ENCODE measurements at places on chromosomes 2 and 18. TPM values are rescaled to one million over a fixed set of nuclear protein-coding genes. Genes with fewer than 3 reads are reported as not detected.
A peak's percentile ranks its signal among the peaks of the same experiment; 100 is the strongest.

- no peak for DNase-seq
Observed at GRCh38 chr18:79108549-79109215, 39.5 kb downstream of the ATP9B start.

- no peak for DNase-seq
Observed at GRCh38 chr2:173734797-173735196, 230.4 kb downstream of the SP3 start.

GRCh38 chr2:197704434-197705120 is 592 bp upstream of the MARS2 start:
- no peak for DNase-seq

- DNase-seq = no peak
Observed at GRCh38 chr18:73924307-73924706, 223.3 kb downstream of the FBXO15 start.

The MARCHF4 gene
- 0.54 TPM for total RNA-seq

DNA sequence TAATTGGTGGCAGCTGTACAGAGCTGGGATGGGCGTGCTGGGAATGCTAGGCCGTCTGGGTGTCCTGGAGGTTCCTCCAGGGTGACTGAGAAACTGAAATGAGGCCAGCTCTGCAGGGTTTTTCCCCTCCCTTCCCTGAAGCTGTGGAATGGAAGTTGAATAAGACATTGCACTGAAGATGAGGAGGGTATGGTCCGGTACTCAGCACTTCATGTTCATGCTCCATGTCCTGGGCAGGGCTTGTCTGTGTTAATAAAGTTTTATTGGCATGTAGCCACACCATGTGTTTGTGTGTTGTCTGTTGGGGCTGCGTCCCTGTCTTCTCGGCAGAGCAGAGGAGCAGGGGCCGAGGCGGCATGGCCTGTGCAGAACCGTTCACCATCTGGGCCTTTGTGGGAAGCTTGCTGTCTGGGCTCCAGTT is 154.0 kb downstream of the LDLRAD4 start:
- no peak for DNase-seq

DNA sequence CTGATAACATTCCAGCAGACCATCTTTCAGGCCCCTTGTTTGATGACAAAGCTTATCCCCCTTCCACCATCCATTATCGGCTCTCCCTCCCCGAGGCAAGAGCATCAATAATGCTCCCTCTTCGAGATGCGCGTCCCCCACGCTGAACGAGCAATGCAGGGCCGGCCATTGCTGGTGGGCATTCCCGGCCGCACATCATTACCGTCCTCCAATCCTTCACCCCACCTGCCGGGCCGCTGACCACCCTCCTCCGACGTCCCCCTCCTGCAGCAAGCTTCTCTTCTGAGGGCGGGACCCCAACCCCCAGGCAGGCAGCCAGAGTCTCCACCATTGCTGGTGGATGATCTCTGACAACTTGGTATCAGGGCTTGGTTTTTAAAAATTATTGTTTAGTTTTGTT is 208.6 kb downstream of the SMAD2 start:
- DNase-seq = no peak

The RAX gene
- total RNA-seq = not detected

The GPR45 gene
- total RNA-seq = not detected

The PAX8 gene
- 14.5 TPM for total RNA-seq

The IL37 gene
- 2.0 TPM for total RNA-seq

The DUSP19 gene
- total RNA-seq = 2.7 TPM

DNA sequence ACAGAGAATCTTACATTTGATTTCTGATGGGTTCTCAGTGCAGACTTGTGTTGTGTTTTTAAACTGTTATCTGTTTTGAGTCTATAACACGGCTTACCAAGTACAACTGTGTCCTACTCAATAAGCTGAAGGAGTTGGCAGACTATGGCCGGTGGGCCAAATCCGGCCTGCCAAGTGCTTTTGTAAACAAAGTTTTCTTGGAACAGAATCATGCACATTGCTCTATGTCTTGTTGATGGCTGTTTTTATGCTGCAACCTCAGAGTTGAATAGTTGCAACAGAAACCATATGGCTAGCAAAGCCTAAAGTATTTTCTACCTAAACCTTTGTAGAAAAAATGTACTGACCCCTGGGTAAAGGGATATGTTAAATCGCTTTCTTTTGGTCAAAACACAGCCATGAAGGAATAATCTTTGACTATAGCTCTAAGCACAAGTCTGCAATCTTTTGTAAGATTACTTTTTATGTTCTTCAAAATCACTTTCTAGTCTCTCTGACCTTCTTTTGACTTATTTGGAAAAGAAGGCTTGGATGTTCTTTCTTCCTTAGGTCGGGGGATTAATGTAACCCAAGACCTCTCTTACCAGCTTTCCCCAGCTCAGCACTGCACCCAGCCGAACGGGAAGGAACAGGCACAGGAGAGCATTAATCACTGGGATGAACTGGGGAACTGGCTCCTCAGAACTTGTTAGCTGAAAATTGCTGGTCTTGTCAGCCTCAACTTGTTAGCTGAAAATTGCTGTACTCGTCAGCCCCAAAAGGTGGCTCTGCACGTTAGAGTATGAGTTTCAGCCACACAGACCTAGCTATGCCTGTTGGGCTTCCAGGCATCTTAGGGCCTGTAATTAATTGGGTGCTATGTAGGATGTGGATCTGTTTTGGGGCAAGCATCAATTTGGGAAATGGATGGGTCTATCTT is 75.4 kb downstream of the CD8B2 start:
- DNase-seq = no peak

DNA sequence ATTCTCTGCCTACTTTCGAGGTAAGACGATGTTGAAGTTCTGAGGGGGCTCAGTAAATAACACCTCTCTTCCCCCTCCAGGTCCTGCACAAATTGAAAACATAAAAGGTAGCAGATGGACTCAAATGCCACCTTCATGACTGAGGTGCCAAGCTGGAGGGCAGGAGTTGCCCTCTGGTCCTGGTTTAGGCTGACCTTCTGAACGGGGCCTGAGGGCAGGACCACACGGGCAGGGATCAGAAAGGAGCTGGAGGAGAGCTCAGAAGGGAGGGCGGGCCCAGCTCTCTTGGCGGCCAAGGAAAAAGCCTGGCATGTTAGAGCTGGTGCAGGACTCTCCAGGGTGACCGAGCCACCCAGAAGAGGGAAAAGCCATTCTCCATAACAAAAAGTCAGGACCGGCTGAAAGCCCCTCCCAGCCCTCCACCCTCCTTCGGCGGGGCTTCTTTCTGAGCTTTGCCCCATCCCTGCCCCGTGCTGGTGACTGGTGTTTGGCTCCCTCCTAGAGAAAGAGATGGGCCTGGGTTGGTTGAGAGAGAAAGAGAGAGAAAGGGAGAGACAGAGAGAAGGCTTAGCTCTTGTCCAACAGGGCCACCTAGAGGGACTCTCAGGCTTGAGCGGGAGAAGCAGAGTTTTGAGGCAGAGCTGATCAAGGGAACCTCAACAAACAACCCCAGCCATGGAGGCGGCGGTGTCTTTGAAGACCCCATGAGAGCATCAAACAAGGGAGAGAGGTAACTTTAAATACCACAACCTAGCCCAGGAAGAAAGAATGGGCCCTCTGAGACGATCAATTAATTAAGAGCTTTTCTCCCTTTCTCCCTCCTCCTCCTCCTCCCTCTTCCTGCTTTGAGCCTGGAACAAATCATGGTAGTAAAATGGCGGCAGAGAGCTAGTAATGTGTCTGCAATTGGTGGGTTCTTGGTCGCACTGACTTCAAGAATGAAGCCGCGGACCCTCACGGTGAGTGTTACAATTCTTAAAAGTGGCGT is 50.8 kb downstream of the WIPF1 start:
- peak; percentile 39 for DNase-seq

The C2orf15 gene
- 6.9 TPM for total RNA-seq

DNA sequence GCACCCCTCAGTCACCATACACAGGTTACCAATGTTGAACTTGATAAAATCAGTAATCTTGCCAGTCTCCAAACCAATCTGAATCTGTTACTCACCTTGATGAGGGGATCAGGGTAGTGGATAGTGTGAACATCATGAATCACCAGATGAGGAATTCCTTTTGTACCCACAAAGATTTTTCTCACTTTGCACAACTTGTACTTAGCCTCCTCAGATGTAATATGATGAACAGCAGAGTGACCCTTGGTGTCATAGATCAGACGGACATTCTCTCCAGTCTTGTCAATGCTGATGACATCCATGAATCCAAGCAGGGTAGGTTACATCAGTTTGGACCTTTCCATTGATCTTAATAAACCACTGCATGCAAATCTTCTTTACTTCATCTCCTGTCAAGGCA is 54.7 kb downstream of the MDH1 start:
- no peak for DNase-seq

- no peak for DNase-seq
Observed at GRCh38 chr2:75100801-75101151, 98.5 kb downstream of the TACR1 start.

The STPG4 gene
- total RNA-seq = 12.7 TPM

GRCh38 chr2:30732876-30733275 is 74.4 kb downstream of the CAPN13 start:
- no peak for DNase-seq

- no peak for DNase-seq
Observed at GRCh38 chr2:85531589-85531988, 7.4 kb upstream of the MAT2A start.

- DNase-seq = no peak
Observed at GRCh38 chr2:120265006-120265405, 12.4 kb downstream of the RALB start.

The SATB2 gene
- total RNA-seq = 11.2 TPM

The COL5A2 gene
- total RNA-seq = 1.1 TPM

DNA sequence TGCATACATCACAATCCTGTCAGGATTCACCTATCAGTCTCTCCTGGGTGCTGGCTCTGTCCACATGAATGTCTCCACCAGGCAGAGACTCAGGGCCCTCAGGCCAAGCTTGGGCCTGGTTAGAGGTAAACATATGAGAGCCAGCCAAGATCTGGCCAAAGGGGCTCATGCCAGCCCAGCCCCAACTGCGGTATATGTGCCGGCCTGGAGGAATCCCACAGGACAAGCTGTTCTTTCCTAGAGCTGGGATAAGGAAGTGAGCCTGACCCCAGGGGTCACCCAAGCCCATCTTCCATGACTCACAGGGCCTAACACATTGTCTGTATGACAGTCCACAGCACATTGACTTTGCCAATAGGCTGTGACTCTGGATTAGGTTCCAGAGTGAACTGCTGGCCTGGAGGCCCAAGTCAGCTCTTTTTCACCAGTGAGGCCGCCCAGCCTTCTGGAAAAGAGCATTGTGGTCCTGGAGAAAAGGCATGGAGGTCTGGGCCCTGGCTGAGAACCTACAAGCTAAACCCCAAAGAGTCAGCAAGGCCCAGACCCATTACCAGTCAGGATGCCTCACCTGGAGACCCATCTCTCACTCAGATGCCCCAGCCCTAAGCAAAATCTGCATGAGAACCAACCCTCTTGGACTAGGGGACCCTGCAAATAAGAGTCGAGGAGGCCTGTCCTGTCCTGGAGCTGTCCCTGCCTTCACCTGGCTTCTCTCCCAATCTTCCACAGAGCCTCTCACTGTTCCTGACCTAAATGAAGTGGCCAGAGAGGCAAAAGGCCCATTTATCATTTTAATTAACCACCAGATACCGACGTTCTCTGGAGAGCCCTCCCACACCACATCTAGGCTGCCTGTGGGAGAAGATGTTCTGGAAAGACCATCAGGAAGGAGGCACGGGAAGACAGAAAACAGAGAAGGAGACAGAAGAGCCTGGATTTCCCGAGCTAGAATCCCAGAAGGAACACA is 120.9 kb upstream of the PKDCC start:
- no peak for DNase-seq

- no peak for DNase-seq
Observed at GRCh38 chr2:226483143-226483542, 316.5 kb downstream of the IRS1 start.

DNA sequence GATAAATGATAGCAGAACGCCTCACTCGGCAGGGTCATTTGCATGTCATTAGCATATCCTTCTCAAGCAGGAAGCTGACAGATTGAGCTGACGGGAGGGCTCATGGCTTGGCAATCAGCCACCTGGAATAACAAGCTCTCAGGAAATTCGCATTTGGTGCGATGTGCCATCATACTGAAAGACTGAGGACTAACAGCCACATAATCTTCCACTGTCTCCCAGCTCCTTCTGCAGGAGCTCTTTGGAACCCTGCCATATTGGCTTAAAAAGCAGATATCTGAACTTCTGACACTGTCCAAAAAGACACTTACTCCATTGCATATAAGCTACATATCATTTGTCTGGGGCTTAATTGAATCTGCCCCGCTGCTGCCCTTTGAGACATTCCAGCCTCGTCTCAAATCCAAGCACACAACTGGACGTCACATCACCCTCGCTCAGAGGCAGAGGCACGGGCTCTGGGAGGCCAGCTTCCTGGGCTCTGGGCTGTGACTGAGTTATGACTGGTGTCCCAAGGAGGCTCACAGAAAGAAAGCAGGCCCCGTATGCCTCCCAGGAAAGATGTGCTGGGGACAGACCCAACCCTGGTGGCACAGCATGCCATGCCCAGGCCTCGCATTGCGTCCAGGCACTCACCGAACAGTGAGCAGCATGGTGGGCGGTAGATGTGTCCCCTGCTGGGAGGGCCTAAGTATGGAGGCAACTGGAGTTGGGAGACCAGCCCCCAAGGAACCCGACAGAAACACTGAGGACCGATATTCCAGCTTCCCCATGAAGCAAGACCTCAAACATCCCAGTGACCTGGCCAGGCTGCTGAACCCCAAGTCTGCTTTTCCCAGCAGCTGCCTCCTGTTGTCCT is 228.0 kb downstream of the ATAD2B start:
- no peak for DNase-seq

- no peak for DNase-seq
Observed at GRCh38 chr2:193409951-193410350, 1215.2 kb upstream of the TMEFF2 start.

The DGKD gene
- total RNA-seq = 28.4 TPM

The ZNF521 gene
- total RNA-seq = not detected

The CCL20 gene
- total RNA-seq = 39.9 TPM

GRCh38 chr2:232512602-232513001 is 7.6 kb upstream of the PRSS56 start:
- no peak for DNase-seq

DNA sequence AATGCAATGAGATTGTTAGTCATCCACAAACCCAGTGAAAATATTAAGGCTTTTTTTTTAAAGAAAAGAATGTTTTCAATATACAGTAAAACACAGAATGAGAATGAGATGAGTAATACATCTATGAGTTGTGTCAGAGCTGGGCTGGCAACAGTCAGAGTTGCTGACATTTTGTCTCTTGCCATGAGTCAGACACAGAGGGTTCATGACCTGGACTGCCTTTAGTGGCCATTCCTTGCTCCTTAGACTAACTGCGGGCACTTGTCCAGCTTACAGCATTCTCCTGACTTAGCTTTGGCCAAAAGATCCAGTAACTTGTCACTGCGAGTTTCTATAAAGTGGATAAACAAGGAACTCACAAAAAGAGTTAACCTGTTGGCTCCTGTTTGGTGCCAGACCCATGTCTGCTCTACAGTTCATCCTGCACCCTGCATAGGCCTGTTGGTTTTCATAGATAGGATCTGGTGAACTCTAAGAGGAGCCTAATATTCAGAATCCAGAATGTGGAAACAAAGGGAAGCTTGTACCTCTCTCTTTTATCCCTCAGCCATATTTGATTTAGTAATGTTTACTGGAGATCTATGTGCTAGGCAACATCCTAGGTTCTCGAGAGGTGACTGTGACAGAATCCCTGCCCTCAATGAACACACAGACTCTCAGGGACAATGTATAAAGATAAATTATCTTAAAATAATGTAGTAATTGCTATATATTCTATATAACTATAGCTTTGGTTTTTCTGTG is 391.5 kb upstream of the VWC2L start:
- peak; percentile 59 for DNase-seq
